ENCODE measurements at places on chromosomes 4 and X. TPM values are rescaled to one million over a fixed set of nuclear protein-coding genes. Genes with fewer than 3 reads are reported as not detected.

GRCh38 chrX:151793886-151794285, 59.3 kb downstream of the CNGA2 start:
- no peak for DNase-seq

GRCh38 chr4:59704616-59705015, 1495.5 kb upstream of the ADGRL3 start:
- no peak for DNase-seq

- no peak for DNase-seq
Measured at GRCh38 chrX:138345801-138346200, 365.7 kb downstream of the FGF13 start.

DNA sequence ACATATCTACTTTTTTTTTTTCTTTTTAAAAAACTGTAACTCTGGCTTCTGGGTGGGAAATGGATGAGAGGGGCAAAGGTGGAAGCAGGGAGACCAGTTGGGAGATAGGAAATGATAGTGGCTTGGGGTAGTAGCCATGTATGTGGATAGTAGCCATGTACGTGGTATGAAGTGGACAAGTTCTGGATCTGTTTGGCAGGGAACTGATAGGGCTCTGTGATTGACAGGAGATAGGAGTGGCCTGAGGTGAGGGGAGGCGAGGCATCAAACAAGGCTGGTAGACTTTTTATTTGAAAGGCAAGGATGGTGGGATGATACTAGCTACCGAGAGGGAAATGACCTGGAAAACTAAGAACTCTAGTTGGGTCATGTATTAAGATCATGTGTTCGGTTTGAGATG, 117.8 kb downstream of the AFF1 start:
- no peak for DNase-seq

GRCh38 chr4:119715490-119716445, 87.2 kb upstream of the PDE5A start:
- no peak for DNase-seq

DNA sequence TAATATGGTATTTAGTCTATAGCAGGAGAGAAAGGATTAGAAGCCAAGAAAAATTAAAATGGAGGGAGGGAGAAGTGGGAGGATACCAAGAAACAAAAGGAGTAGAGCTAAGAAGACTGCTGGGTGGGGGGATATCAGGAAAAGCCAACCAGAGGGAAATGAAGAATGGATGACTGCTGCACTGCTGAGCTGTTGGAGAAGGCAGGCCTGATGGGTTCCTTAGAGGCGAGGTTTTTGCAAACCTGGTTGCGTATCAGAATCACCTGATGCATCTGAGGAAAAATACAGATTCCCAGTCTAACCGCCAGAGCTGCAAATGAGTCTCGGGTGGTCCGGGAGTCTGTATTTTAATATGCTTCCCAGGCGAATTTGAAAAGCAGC, 1.5 kb downstream of the PGRMC1 start:
- no peak for DNase-seq

DNA sequence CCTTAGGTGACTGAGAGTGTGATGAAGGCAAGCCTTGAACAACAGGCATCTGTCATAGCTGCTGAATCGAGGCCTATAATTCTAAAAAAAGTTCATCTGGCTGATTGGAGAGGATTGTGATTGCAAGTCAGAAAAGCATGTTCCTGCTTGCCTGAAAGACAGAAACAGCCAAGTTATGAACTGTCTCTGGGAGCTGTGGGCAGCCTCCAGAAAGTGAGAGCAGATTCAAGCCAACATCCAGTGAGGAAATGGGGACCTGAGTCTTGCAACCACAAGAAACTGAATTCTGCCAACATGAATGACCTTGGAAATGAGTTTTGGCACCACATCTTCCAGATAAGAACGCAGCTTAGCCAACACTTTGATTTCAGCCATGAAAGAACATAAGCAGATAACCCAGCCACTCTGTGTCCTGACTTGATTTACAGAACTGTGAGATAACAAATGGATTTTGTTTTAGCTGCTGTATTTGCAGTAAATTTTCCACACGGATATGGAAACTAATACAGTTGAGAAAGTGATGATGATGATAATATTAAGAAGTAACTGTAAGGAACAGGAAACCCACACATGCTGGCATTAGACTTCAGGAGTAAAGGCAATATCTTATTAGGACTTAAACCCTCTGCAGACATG, 240.3 kb upstream of the NDST3 start:
- DNase-seq = no peak

- DNase-seq = no peak
Measured at GRCh38 chrX:83510510-83511062, 2.5 kb downstream of the POU3F4 start.

GRCh38 chr4:103673983-103674382, 45.8 kb downstream of the TACR3 start:
- no peak for DNase-seq

- DNase-seq = peak; percentile 27
Measured at GRCh38 chr4:2337896-2338295, 76.0 kb upstream of the MXD4 start.

DNA sequence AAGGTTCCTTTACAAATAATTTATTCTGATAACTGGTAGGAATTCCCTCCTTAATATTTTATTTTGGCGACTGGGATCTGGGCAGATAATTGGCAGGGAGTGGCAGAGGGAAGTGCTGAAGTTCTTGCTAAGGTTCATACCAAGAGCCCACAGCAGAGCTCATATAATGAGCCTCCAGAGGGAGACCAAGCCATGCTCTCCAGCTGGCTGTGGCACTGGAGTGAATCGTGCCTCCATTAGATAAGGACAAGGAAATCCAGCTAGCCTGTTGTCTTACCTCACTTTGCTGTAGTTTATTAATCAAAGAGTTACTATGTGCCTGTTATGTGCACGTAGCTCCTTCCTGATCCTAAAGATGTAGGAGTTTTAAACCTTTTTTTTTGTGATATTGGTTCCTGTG, 1.3 kb downstream of the ASB12 start:
- DNase-seq = no peak

- no peak for DNase-seq
Measured at GRCh38 chr4:112895811-112896608, 153.4 kb upstream of the ANK2 start.

DNA sequence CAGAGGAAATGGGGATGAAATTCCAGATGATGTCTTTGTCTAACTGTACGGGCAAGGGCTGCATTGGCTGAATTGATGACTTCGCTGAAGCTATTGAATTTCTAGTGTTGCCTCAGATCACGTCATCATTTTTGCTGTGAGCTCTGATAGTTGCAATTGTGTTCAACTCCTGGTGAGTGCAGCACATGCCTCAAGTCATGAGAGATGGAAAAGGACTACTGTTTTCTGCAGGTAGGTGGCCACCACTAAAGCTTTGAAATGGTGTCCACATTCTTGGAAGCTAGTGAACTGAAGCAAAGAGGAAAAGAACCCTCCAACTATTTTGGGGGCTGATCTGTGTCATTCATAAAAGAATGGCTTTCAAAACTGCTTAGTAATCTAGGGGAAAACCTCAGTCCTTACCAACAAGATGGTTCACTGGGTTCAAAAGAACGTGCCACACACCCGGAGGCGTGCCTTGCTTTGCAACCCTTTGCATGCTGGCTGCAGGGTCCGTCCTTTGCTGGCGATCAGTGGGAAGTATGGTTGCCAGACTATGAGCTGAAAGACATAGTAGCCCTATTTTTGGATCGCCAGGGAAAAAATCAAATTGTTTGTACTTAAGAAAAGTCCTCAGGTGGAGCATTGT, 88.1 kb upstream of the STOX2 start:
- DNase-seq = no peak

DNA sequence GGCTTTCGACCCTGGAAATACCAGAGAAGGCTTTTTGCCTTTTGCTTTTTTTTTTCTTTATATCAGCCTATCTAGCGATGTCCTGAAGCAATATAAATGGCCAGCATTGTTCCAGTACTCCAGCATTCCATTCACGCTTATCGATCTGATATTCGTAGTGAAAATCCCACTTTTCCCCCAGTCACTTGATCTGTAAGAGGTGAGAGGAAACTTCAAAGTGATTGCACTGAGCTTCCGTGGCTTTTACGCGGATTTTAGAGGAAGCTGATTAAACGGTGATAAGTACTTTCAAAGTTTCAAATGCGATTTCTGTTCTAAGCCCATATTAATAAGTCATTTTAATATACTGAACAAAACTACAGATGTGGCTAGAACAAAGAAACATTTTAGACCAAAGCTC, 725.5 kb downstream of the TRIML1 start:
- no peak for DNase-seq

DNA sequence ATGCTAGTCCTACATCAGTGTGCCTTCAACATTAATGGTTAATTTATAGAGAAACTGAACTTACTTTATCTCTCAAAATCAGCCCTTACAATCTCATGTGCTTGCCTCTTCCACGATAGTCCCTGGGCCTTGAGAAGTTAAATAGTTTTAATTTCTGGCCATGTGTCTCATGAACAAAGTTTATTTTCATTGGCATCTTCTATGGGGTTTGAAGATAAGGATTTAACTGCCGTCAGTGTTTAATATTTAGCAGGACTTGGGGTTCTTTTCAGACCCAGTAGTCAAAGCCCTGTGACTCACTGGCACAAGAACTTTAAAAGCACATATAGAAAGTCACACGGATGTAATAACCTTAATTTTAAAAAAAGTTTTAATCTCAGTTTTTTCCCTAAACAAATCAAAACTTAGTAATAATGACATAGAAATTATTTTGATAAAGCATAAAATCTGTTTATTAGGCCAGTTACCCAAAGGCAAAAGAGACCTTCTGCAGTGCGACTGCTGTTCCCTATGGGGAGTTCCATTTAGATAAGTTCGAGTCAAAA, 10.1 kb upstream of the MPP1 start:
- no peak for DNase-seq

DNA sequence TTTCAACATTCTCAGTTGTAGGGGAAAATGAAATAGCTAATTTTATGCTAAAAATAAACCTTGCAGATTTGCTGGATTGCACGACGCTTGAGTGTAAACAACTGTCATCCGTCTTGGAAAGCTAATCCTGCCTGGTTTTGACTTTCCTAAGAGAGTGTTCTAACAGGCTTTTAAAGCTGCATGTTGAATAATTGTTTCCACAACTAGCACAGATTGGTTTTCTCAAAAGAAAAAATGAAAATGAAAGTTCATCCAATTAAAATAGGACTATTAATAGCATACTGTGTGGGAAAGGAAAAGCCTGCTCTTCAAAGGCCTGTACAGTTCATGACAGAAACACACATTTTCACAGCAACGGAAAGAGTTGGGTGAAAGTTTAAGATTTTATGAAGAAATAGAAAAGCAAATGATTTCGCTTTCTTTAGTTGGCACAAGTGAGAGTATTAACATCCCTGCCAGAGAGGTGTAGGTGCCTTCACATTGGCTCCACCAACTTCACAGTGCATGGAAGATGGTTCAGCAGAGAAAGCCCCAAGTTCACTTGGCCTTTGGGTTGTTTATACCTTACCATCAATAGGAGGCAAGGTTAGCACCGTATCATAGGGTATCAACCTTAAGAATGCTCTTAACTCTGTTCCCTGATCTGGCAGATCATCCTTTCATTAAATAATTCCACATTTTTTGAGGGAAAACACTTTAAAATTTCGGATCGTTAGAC, 140.0 kb upstream of the GUCY1A1 start:
- no peak for DNase-seq

- DNase-seq = no peak
Measured at GRCh38 chrX:106917830-106918500, 2.2 kb upstream of the CLDN2 start.

- no peak for DNase-seq
Measured at GRCh38 chrX:38679695-38680094, 118.4 kb downstream of the TSPAN7 start.

DNA sequence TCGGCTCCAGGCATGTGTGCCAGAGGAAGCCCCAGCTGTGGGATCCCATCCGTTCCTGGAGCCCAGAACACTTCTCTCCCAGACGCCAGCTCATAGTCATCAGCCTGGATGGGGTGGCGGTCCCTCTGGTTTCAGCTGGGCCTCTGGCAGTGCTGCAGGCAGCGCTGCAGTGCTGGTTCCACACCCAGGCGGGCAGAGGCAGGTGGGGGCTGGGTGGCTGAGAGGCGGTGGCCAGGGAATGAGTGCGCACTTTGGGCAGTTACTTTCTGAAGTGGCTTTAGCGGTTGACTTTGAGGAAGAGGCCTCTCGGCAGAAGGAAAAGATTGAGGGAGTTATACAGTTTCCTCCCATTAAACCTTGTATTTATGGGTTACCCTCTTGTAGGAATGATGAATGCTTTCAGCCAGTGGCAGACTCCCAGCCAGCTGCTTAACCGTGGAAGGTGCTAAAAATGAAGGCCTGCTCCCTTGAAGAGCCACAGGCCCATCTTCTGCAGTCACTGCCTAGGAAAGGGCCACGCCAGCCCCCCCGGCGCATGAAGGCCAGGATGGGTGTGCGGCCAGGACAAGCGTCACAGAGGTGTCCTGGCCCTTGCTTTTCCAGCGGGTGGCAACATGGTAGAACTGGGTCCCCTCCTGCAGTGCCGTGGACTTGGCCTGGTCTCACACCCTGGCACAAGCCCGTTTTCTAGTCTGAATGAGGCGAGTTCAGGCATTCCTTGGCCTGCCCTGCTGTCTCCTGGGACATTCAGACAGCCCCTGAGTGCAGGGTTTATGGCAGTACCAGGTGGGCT, 9.9 kb downstream of the TADA2B start:
- no peak for DNase-seq

- DNase-seq = no peak
Measured at GRCh38 chr4:81751531-81752289, 280.0 kb upstream of the RASGEF1B start.

GRCh38 chr4:141107927-141108326, 25.3 kb downstream of the RNF150 start:
- no peak for DNase-seq

DNA sequence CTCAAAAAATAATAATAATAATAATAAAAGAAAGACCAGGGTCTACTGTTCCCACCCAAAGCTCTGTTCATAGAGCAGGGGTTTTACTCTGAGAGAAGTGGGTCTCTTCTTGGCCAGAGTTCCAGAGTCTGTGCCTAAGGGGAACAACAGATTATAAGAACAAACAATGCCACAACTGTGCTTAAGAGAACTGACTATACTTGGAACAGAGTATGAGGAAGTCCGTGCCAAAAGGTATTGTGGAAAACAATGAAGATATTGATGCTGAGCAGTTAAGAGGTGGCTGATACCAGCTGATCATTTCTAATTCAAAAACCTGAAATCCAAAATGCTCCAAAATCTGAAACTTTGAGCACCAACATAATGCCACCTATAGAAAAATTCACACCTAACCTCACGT, 229.6 kb downstream of the FBXO8 start:
- DNase-seq = no peak

AKAP14 gene
- not detected for total RNA-seq

GABRG1 gene
- not detected for total RNA-seq

PPARGC1A gene
- total RNA-seq = 4.0 TPM

NUDT6 gene
- total RNA-seq = 10.8 TPM

CFAP47 gene
- total RNA-seq = not detected

UGT2B10 gene
- total RNA-seq = not detected

PDE5A gene
- total RNA-seq = 49.8 TPM

GAGE12F gene
- total RNA-seq = not detected

STPG2 gene
- 3.8 TPM for total RNA-seq

ADH1A gene
- not detected for total RNA-seq

ZGRF1 gene
- total RNA-seq = 9.4 TPM

FGF5 gene
- total RNA-seq = not detected
